ENCODE measurements at places on chromosomes 1 and 21.
A peak's percentile ranks its signal among the peaks of the same experiment; 100 is the strongest.

DNA sequence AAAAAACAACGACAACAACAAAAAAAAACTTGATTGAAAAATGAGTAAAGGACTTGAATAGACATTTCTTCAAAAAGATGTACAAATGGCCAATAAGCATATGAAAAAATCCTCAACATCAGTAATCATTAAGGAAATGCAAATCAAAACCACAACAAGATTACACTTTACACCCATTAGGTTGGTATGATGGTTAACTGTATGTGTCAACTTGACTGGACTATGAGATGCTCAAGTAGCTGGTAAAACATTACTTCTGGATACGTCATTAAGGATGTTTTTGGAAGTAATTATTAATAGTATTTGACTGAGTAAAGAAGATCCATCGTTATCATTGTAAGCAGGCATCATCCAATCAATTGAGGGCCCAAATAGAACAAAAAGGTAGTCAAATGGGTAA is 34.9 kb upstream of the LYPLAL1 start:
- DNase-seq: no peak

- no peak for DNase-seq
These were observed 87.7 kb upstream of the POU3F1 start for GRCh38 chr1:38134294-38134755.

GRCh38 chr21:31629972-31630711 is 29.4 kb upstream of the SOD1 start:
- DNase-seq: no peak

- DNase-seq: no peak
These were observed 8.2 kb downstream of the GTF2B start for GRCh38 chr1:88883156-88883555.

GRCh38 chr21:41678924-41679318 is 87.9 kb downstream of the RIPK4 start:
- DNase-seq: peak; percentile 67

- DNase-seq: no peak
These were observed 124.0 kb downstream of the EDEM3 start for GRCh38 chr1:184630679-184631060.

DNA sequence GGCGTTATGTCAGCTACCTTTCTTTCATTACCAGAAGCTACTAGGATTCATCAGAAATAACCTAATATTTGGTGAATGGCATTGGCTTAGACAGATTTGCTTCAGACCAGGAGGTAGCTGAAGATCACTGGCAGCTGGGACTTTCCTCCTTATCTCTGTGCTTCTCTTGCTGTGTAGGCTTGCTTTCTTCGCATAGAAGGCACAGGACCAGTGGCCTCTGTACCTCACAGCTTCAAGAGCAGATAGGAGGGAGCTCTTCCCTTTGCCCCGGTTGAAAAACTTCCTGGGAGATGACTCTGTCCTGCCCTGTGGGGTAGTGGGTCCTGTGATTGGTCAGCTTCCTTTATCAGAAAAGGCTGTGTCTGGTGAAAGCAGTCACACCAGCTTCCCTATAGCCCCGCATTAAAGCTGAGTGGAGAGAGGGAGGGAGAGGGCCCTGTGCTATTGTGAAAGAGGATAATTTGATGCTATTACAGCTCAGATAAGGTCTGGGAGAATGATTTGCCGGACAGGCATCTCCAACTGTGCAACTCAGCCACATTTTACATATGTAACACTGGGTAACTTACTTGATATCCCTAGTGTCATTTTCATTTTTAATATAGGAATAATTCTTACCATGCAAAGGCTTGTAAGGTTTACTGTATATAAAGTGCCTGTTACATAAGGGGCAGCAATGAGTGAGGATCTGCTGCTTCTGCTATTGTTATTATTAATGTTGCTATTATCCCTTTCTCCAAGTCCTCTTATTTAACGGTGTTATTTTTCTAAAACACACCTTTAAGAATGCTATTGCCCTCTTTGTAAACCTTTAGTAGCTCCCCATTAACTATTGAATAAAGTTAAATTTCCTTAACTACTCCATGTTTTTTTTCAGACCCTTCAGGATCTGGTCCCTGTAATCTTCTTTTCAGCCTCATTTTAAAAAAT is 31.6 kb downstream of the OSBPL9 start:
- DNase-seq: no peak

DNA sequence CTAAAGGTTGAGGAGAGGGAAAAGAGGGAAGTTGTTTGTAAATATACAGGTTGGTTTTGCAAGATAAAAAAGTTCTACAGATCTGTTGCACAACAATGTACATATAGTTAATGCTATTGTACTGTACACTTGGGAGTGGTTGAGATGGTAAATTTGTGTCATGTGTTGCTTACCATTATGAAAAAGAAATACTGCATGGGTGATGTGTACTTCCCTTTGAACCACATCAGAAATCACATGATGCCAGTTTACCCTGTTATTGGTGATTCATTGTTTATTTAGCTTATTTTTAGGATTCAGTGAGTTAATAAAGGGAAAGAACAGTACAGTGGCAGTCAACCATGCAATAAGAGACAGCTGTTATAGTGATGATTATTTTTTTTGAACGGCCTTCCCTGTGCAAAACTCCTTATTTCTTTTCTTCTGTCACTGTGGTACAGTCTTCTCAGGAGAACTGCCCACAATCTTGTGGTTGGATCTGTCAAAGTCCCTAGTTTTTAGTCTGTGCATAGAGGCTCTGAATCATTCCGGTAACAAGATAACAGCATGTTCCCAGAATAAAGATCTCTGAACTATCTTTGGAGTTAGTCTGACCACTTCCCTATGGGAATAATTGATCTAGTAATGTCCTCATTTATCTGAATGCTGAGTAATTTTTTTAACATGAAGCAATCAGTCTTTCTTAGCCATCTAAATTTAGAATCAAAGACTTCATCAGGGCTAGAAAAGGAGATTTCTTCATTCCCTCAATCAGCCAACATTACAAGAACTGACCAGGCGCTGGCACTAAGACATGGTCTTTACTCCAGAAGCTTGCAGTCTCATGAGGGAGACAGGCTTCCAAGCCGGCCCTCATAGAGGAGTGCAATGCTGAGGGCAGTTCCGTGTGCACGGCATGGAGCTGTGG is 84.2 kb downstream of the SH3GLB1 start:
- no peak for DNase-seq

DNA sequence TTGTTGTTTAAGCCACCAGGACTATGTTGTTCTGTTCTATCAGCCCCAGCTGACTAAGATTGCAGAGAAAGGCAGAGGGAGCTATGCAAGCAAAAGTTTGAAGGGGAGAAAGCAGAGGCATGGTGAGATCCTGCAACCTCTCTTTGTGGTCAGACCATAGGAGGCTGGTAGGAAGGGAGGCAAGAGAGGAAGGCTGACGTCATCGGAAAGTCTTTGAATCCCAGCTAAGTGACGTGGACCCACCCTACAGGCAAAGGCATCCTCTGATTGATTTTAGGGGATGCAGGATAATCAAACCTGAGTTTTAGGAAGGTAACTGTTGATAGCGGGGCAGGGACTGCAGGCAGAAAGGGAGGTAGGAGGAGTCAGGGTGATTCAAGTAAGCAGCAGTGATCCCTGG is 23.3 kb upstream of the TNNI1 start:
- no peak for DNase-seq

DNA sequence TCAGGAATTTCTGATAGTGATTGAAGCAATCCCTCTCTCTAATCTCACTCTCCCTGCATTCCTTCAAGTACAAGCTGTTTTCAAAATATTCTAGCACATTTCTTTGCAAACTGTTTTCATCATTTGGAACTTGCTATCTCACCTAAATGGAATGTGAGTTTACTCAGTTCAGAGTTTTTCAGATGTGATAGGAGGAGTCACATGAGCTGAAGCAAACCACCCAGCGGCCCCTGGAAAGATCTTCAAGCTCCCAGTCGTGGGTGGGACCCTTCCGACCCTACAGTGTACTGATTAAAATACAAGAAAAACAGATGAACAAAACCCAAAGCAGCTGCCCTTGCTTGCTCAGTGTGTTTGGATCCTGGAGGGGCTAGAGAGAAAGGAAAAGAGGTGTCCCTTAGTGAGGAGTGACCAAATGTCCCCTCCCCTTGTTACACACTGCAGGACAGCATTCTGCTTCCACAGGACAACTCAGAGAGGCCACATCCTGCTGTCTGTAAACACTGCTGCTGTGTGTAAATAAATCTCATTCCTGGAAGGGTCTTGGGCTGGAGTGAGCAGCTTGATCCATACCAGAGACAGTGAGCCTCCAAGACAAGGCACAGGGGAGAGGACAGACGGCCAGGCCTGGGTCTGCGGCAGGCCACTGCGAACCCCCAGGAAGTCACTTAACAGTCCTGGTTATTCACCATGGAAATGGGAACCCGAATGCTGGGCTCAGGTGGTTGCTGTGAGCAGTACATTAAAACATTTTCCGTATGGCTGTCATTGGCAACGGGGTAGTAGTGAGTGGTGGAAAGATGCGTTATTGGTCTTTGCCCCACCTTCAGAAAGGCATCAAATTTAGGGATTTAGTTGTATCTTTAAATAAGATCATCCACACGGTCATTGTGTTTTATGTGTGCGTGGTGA is 229.2 kb downstream of the RHOU start:
- DNase-seq: no peak

DNA sequence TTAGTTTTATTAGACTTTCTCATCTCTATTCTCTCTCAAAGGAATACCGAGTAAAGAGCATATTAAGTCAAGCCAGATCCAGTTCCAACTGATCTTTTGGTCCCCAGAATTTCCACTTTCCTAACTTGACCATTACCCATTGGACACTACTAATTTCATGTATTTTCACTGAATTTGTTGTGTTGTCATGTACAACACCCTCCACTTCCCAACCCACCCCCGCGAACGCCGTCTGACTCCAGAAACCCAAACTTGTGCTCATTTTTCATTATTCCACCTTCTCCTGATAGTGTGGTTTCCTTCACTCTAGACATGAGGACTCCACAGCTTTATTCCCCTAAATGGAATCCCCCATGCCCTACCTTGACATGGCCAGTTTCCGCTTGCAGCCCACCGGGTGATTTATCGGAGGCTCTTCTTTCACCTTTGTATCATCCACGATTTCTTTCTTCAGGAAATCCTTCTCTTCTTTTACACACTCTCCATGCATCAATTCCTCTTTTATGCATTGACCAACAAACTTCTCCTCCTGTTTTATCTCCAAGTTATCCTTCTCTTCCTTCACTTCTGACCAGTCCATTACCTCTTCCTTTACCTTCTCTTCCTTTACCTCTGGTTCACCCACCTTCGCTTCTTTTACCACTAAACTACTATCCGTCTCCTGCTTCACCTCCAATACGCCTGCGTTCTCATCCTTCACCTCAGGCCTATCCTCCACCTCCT is 805 bp downstream of the ZNHIT6 start:
- DNase-seq: no peak

- no peak for DNase-seq
These were observed 22.7 kb downstream of the NENF start for GRCh38 chr1:212455401-212455800.

GRCh38 chr1:201728731-201729130 is 100.2 kb upstream of the IPO9 start:
- no peak for DNase-seq

DNA sequence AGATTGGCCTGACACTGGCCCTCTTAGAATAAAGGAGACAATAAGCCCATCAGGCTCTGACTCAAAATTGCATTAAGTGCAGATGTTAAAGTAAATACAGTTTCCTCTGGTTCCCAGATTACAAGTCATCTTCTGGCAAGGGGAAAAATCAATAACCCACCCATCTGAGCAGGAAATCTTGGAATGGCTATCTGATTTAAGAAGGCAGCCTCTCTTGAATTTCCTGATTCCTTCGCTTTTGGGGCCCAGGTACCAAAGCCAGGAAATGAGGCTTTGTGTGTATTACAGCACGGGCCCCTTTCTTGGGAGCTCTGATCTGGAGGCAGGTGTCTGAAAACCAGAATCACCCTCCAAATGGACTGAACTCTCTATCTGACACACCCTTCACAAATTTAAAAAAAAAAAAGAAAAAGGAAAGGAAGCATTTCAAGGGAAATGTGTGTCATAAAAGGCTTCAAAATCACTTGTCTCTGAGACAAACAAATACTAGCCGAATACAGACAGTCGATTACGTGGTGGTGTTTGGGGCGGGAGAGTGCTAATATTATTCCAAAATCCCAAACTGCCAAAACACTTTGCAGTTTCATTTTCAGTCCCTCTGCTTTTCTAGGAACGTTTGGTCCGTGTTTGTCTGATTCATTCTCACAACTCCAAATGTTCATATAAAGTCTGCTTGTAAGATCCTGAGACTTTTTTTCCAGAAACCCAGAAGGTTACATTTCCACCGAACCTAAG is 240.9 kb upstream of the CAMK1G start:
- no peak for DNase-seq

DNA sequence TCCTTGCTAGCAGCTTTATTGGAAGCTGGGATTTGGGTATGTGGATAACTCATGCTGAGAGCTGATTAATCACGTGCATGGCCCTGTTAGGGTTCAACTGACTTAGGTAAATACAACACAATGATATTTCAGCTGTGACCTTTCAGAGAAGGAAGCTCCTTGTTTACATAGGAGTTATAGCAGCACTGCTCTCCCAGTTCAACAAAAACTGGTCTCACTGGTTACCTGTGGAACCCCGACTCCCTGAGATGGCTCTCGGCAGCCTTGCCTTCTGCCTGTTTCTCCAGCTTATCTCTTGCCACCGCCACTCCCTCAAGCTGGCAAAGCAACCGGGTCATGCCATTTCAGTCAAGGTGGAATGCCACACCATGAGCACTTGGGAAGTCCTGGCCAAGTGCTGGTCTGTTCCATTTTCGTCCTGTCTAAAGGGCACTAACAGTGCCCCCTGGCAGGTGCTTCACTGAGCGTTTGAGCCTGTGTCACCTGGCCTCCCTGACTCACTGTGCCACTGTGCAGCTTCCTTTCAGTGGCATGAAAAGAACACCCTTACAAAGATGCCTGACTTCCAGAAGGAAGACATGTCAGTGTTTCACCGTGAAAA is 31.6 kb downstream of the DOP1B start:
- no peak for DNase-seq

- no peak for DNase-seq
These were observed 36.8 kb upstream of the AHCYL1 start for GRCh38 chr1:109947582-109948284.

DNA sequence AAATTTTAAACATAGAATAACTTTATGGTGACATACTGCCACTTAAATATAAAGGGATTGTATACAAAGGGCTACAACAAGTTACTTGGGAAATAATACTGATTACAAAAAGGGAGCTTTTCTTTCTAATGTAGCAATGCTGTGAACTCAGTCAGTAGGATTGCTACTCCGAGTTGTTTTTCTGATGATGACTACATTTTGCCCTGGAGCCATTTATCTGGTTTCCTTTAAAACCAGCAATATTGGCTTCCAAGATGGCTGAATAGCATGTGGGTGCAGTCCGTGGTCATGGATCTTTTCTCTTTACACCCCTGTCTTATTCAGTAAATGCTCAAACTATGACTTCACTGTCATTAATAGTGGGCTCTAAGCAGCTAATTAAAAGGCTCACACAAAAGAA is 92.6 kb upstream of the NEK7 start:
- DNase-seq: no peak

- DNase-seq: no peak
These were observed 27.7 kb upstream of the SYT6 start for GRCh38 chr1:114181356-114181755.

DNA sequence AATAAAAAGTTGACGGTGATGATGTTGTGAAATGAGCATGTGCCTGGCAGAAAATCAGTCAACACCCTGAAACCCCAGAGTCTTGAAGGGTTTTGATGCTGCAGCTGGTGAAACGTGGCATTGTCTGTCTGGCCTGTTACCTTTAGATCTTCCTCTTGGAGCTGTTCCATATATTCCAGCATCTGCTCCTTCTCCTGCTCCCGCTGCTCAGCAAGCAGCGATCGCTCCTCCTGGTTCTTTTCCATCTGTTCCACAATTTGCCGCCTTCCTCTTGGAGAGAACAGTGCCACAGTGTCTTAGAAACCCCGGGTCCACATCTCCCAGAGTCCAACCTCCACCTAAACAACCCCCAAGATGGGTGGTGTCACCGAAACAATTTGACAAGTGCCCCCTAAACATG is 15.7 kb downstream of the CFAP45 start:
- no peak for DNase-seq

All from putamen (tissue), 1 donor.